ENCODE measurements at places on chromosomes 7 and 10.

DNA sequence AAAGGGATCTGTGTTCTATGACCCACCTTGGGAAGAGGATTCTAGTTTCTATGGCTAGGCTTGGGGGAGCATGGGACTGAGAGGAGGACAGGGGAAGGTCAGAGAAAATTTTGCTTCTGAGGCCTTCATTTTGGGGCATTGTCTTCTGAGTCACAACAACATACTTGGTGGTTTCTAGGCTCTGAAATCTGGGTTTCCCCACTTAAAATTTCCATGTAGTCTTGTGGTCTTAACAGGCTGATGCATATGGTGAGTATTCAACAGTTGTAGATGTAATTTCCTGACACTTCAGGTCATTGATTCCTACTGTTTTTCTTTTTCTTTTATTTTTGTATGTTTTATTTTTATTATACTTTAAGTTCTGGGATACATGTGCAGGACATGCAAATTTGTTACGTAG is 88.5 kb downstream of the ANKRD7 start:
- H3K27me3 ChIP-seq = no peaks in the 10 kb centered on the region
- H3K36me3 ChIP-seq = no peaks in the 10 kb centered on the region
- no peak overlapping the region for H3K27ac ChIP-seq
- no peak overlapping the region for H3K4me3 ChIP-seq

GRCh38 chr7:121774563-121774962 is 98.4 kb upstream of the PTPRZ1 start:
- no peaks in the 10 kb centered on the region for H3K36me3 ChIP-seq
- DNase-seq = no peak
- no peak overlapping the region for H3K4me3 ChIP-seq
- no peaks in the 10 kb centered on the region for H3K4me1 ChIP-seq
- no peaks in the 10 kb centered on the region for H3K27me3 ChIP-seq

GRCh38 chr10:100728928-100729861 is 16.2 kb upstream of the PAX2 start:
- H3K27me3 ChIP-seq = peaks cover 73% of the 10 kb centered on the region
- peak; percentile 5 for DNase-seq
- H3K4me3 ChIP-seq = no peak overlapping the region
- no peaks in the 10 kb centered on the region for H3K36me3 ChIP-seq
- H3K27ac ChIP-seq = no peak overlapping the region
- H3K4me1 ChIP-seq = no peaks in the 10 kb centered on the region

DNA sequence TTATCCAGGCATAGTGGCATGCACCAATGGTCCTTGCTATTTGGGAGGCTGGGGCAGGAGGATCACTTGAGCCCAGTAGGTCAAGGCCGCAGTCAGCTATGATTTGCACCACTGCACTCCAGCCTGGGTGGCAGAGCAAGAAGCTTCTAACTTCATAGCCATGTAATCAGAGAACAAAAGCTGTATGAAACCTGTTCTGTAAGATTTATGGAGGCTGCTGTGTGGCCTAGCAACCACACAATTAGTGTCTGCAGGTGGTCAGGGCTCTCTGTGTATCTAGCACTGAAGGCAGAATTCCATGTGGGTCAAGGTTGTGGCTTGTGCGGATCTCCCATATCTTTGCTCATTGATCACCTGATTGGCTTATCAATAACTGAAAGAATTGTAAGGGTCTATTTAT is 221.5 kb upstream of the FOXK1 start:
- H3K27ac ChIP-seq = no peak overlapping the region
- H3K36me3 ChIP-seq = no peaks in the 10 kb centered on the region
- DNase-seq = no peak
- H3K27me3 ChIP-seq = no peaks in the 10 kb centered on the region
- no peaks in the 10 kb centered on the region for H3K4me1 ChIP-seq

DNA sequence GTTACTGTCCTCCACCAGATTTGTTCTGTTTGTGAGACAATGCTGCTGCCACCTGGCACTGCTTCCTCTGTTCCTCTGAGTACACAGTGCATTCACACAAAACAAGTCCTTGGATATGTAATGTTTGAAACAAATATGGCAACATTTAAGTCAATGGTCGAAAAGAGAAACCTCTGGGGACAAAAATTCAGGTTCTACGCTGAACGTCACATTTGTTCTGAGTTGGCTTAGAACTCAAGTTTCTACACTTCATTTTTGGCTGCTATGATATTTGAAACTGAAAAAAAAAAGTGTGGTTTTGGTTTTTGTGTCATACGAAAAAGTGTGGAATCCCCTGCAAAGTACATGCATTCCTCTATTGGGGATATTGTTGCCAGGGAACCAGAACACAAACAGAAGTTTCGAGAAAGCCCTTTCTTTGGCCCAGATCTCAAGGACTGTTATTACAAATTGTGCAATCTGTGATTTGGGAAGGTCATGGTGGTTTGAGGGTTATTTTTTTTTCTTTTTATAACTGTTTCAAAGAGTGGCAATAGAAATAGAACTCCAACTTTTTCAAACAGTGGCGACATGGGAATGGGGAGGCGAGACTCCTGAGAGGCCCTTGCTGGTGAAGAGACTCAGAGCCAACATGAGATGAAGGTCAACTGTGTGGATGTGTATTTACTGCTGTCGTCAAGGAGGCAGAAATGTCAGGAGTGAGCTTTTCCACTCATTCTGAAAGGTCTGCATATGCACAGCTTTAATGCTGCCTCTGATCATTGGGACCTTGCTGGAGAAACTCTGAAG is 127.5 kb downstream of the CUBN start:
- no peaks in the 10 kb centered on the region for H3K36me3 ChIP-seq
- no peak overlapping the region for H3K4me3 ChIP-seq
- H3K4me1 ChIP-seq = peaks cover 25% of the 10 kb centered on the region
- no peaks in the 10 kb centered on the region for H3K27me3 ChIP-seq

Measured in fibroblast of lung (primary cell).